ENCODE measurements at places on chromosomes 5 and 9. TPM values are rescaled to one million over a fixed set of nuclear protein-coding genes. Genes with fewer than 3 reads are reported as not detected.

The TEX48 gene
- total RNA-seq, result 1.2 TPM

The MARCHF11 gene
- total RNA-seq, result not detected

The TTLL11 gene
- total RNA-seq, result 0.97 TPM

The C5orf58 gene
- total RNA-seq, result not detected

The SPATA6L gene
- total RNA-seq, result 0.59 TPM

The NR5A1 gene
- not detected for total RNA-seq

GRCh38 chr9:33106827-33107621, 30.6 kb upstream of the SMU1 start:
- no peaks in the 10 kb centered on the region for H3K27me3 ChIP-seq
- H3K36me3 ChIP-seq, result peaks cover 2% of the 10 kb centered on the region
- H3K27ac ChIP-seq, result no peak overlapping the region
- peaks cover 11% of the 10 kb centered on the region for H3K4me1 ChIP-seq
- DNase-seq, result no peak

DNA sequence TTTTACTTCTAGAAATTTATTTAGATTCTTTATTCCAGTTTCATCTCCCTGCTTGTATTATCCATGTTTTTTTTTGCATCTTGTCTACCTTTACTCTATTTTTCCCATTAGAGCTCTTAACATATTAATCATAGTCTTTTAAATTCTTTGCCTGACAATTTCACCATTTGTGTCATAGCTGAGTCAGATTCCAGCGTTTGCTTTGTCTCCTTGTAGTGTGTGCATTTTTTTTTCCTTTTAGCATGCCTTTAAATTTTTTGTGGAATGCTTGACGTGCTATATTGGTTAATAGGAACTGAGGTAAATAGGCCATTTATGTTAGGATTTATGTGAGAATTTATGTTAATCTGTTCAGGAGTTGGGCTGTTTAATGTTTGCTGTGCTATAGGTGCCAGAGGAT, 41.8 kb upstream of the NFIL3 start:
- no peak for DNase-seq
- H3K4me1 ChIP-seq, result no peaks in the 10 kb centered on the region
- H3K4me3 ChIP-seq, result no peak overlapping the region
- H3K27ac ChIP-seq, result no peak overlapping the region
- no peaks in the 10 kb centered on the region for H3K36me3 ChIP-seq

DNA sequence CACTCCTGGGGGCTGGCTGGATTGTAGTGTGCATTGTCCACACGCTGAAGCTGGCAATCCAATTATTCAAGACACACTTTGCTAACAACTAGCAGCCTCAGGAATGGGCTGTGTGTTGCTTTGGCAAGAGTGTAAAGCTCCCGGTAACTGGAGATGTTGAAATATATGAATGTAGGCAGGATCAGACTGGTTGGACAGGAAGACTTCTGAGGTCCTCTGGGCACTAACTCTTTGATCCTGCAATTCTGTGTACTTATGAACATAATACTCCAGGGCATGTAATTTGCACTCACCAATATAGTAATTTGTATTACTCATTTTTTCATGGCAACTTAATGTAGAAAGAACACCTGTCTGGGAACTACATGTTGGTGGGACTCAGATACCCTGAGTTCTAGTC, 106.7 kb upstream of the SLC28A3 start:
- no peak for DNase-seq
- no peak overlapping the region for H3K4me3 ChIP-seq
- no peaks in the 10 kb centered on the region for H3K4me1 ChIP-seq
- H3K36me3 ChIP-seq, result no peaks in the 10 kb centered on the region

DNA sequence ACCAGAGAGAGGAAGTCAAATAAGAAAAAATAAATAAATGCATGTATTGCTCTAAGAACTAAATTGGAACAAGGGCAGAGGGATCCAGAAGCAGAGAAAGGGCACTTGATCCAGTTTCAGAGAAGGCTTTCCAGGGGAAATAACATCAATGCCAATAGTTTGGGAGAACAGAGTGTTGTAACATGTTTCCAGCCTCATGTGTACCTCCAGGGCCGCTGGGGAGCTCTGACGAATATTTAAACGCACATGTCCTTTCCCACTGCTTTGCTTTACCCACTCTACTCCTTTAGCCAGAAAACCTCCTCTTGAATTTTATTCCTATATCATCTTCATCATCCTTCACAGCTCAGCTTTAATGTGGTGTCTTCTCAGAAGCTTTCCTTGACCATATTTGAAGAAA, 233.7 kb downstream of the ENC1 start:
- H3K36me3 ChIP-seq, result no peaks in the 10 kb centered on the region
- no peak for DNase-seq
- H3K27ac ChIP-seq, result no peak overlapping the region
- peaks cover 11% of the 10 kb centered on the region for H3K27me3 ChIP-seq

DNA sequence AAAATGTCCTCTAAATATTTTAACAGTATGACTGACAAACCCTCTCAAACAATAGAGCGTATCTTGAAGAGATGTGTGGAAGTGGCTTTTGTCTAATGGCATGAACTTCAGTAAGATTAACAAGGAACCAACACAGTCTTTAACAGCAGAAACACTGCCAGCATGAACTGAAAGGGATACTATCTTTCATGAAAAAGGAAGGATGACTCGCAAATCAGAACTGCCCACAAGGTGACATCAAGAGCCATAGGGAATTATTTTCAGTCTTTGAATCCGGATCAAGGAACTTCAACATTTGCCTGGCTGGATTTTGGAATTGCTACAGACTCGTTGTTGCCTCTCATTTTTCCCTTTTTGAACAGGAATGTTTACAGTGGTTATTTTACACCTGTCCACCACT, 5.1 kb upstream of the HEXB start:
- no peak overlapping the region for H3K27ac ChIP-seq
- peaks cover 4% of the 10 kb centered on the region for H3K27me3 ChIP-seq
- DNase-seq, result no peak
- H3K4me3 ChIP-seq, result no peak overlapping the region
- H3K36me3 ChIP-seq, result no peaks in the 10 kb centered on the region
- H3K4me1 ChIP-seq, result peaks cover 1% of the 10 kb centered on the region
